Fibroblast of lung (primary cell): ENCODE measurements at places on chromosomes 7 and 10. TPM values are rescaled to one million over a fixed set of nuclear protein-coding genes. Genes with fewer than 3 reads are reported as not detected.

Gene CAMK2B
- total RNA-seq = 0.17 and 0.26 TPM in 2 replicates

Gene ASAH2
- 0.51 and 0.99 TPM in 2 replicates for total RNA-seq

Gene GSTO1
- total RNA-seq = 145 and 151 TPM in 2 replicates

Gene ARHGAP12
- total RNA-seq = 57.0 and 63.1 TPM in 2 replicates

Gene SH2D4B
- not detected in 2 replicates for total RNA-seq

Gene PRKG1
- total RNA-seq = 60.1 and 71.8 TPM in 2 replicates

Gene TMEM236
- under 0.01 and 0.17 TPM in 2 replicates for total RNA-seq

Gene GIMAP6
- under 0.01 TPM in 1 of 2 replicates, not detected in the other for total RNA-seq

Gene IL2RA
- not detected in 2 replicates for total RNA-seq

Gene CDCA7L
- 25.3 and 27.5 TPM in 2 replicates for total RNA-seq

Gene CUL2
- total RNA-seq = 21.3 and 22.8 TPM in 2 replicates

Gene LRRD1
- total RNA-seq = under 0.01 and 0.17 TPM in 2 replicates

Gene UFSP1
- 4.0 and 7.7 TPM in 2 replicates for total RNA-seq

Gene NPY
- not detected in 2 replicates for total RNA-seq

Gene NPY4R
- total RNA-seq = not detected in 2 replicates
